ENCODE measurements at places on chromosomes 5 and 9.

- DNase-seq, result peak; percentile 47
Observed at GRCh38 chr5:10567121-10567591, 3.3 kb downstream of the ANKRD33B start.

DNA sequence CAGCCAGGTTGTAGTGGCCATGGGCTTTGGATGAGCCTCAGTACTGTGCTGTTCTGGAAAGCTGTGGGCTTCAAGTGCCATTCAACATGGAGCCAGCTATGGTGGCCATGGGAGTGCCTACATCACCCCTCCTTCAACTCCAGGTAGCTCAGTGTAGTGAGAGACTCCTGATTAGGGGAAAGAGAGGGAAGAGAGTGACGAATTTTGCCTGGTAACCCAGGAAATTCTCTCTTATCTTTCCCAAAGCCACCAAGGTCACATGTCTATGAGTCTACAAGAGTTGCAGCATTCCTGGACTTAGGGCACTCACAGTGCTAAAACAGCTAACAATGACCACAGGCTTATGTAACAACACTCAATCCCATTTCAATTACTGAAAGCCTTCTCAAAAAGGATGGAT lies 81.7 kb upstream of the SPTLC1 start:
- DNase-seq, result no peak

DNA sequence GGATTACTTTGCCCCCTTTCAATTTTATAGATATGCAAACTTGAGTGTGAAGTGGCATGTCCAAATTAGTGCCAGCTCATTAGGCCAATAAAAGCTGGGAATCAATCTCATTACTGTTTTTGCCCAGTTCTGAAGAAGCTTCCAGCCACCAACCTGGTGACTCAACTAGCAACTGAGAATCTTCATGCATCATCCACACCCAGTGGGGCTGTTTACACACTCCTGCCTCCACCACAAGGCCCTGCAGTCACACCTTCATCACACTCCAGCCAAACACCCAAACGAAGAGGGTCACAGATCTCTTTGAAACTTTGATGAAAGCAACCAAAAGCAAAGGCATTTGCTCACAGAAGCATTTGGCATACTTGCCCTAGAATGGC lies 41.3 kb upstream of the S1PR3 start:
- no peak for DNase-seq

- no peak for DNase-seq
Observed at GRCh38 chr5:124511791-124512190, 234.6 kb downstream of the ZNF608 start.

- no peak for DNase-seq
Observed at GRCh38 chr9:82331079-82331478, 342.5 kb downstream of the SPATA31D1 start.

DNA sequence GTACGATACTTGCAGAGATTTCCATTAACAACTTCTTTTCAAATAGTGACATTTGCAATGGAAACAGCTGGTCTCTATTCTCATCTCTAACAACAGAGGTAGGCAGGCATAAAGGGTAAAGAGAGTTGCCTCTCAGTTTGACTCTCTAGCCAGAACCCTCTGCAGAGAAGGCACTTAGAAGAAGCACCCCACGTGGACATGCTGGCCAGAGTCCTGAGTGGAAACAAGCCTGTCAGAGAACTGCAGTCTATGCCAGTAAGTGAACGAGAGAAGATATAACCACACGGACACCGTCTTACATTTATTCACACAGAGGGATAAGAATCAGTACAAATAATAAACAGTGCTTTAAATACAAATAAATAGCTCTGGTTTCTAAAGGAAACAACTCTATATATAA lies 11.0 kb upstream of the LHX6 start:
- DNase-seq, result no peak

DNA sequence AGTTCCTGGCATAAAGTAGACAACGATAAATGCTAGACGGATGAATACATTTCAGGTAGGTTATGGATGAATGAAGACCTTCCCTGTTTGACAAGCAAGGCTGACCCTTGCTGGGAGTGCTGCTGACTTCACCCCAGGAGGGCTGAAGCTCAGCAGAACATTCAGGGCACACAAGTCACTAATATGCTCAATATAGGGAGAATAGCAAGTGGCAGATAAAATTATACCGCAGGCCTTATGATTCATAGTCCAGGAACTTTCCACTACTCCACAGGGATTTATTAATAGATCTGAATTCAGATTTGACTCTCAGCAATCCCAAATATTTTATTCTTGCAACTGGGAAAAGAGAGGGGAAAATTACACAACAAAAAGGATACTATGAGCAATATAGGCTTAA lies 38.2 kb upstream of the GRAMD2B start:
- no peak for DNase-seq

Data from activated CD4-positive, alpha-beta memory T cell treated with anti-CD3 and anti-CD28 coated beads, Interleukin-2, amount 10 ng/mL, durations not matched to agents 7 days and 5 days (primary cell).